Left lung (tissue), 14 donors: ENCODE measurements at places on chromosomes 4 and X.

GRCh38 chrX:31228909-31229308 is 157.1 kb upstream of the FTHL17 start:
- no peak overlapping the region for H3K27ac ChIP-seq
- no peaks in the 10 kb centered on the region for H3K27me3 ChIP-seq
- no peak for DNase-seq
- no peak overlapping the region for H3K4me3 ChIP-seq
- H3K4me1 ChIP-seq: no peaks in the 10 kb centered on the region

DNA sequence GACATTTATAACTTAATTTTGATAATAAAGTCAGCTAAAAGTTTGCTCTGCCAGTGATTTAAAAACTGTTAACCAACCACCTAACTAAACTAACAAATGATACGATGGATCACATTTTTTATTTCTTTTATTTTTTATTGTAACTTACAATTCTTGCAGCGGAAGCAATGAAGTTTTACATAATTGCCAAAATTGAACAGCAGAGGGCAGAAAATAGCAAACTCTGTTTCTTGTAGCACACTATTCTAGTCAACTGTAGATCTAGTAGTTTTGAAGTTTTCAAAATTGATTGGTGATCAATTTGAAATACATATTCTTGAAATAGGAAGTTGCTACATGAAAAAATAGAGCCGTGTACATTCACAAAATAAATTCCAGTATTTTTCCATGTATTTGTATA is 2.8 kb upstream of the GRIA2 start:
- H3K27ac ChIP-seq: no peak overlapping the region
- H3K4me3 ChIP-seq: no peak overlapping the region
- H3K27me3 ChIP-seq: peaks cover 31% of the 10 kb centered on the region
- no peaks in the 10 kb centered on the region for H3K36me3 ChIP-seq
- H3K4me1 ChIP-seq: no peaks in the 10 kb centered on the region
- no peak for DNase-seq

DNA sequence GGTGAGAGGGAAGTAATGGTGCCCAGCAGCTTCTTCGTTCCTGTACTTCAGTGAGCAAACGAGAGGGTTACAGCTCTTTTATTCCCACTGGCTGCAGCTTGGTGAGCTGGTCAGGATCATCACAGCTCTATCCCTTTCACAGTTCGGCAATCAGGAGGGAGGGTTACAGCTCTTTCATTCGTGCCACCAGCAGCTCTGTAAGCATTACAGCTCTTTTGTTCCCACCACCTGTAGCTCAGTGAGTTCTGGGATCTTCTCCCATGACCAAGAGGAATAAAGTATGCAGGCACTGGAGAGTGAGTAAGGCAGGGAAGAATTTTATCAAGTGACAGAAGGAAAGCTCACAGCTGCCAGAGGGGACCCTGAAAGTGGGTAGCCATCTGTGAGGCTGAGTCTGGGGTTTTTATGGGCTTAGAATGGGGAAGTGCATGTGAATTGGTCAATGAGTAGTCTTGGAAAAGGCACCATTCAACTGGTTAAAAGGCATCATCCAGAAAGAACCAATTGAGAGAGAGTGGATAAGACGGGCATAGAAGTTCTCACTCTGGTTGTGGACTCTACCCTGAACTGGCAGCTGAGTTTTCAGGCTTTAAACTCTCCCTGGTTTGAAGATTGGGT is 123.7 kb downstream of the COX18 start:
- no peak overlapping the region for H3K4me3 ChIP-seq
- H3K4me1 ChIP-seq: no peaks in the 10 kb centered on the region
- no peak for DNase-seq
- no peaks in the 10 kb centered on the region for H3K36me3 ChIP-seq

DNA sequence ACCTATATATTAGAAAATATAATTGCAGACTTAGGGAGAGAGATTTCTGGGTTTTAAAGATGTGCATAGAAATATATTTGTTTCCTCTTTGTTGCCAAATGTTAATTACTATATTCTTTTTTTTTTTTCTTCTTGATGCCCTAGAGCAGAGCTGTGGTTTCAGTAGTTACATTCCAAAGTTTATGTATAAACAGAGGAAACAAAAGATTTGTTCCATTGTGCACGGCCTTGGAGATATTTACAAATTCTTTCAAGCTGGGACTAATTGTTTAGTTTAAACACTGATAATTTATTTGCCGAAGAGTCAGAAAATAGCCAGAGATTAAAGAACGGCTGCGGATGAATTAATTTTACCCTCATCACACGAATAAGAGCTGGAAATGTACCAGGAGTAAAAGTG is 85.1 kb downstream of the USP46 start:
- H3K27me3 ChIP-seq: no peaks in the 10 kb centered on the region
- H3K4me3 ChIP-seq: no peak overlapping the region
- H3K36me3 ChIP-seq: no peaks in the 10 kb centered on the region
- no peak for DNase-seq
- peak overlapping the region; percentile 37 for H3K27ac ChIP-seq

GRCh38 chrX:113274791-113275190 is 434.2 kb upstream of the AMOT start:
- H3K4me1 ChIP-seq: no peaks in the 10 kb centered on the region
- no peak overlapping the region for H3K27ac ChIP-seq
- H3K27me3 ChIP-seq: peaks cover 4% of the 10 kb centered on the region
- no peaks in the 10 kb centered on the region for H3K36me3 ChIP-seq
- DNase-seq: no peak

DNA sequence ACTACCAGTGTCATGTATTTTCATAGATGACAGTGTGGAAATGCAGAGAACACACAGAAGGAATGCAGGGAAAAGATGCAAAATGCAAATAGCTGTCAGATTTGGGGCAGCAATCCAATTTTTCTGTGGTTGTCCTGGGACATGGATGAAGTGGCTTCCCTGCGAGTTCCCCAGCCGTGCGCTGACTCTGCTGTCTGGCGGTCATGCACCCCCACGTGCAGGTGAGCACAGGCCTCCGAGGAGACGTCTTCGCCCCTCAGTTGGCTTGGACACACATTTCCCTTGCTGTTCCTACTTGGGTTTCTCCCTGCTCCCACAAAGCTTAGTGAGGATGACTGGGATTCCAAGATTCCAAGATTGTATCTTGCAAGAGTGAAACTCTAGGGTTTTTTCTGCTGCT is 24.4 kb downstream of the BLOC1S4 start:
- H3K4me3 ChIP-seq: no peak overlapping the region
- H3K27ac ChIP-seq: no peak overlapping the region
- H3K36me3 ChIP-seq: no peaks in the 10 kb centered on the region
- no peaks in the 10 kb centered on the region for H3K4me1 ChIP-seq
- peak; percentile 43 for DNase-seq

- H3K4me1 ChIP-seq: peaks cover 58% of the 10 kb centered on the region
- H3K27ac ChIP-seq: no peak overlapping the region
- no peak for DNase-seq
- H3K4me3 ChIP-seq: no peak overlapping the region
- no peaks in the 10 kb centered on the region for H3K36me3 ChIP-seq
Observed at GRCh38 chrX:41119803-41120202, 34.6 kb downstream of the USP9X start.

- no peaks in the 10 kb centered on the region for H3K36me3 ChIP-seq
- no peak overlapping the region for H3K27ac ChIP-seq
- no peaks in the 10 kb centered on the region for H3K27me3 ChIP-seq
- H3K4me1 ChIP-seq: no peaks in the 10 kb centered on the region
Observed at GRCh38 chr4:107546638-107547037, 173.4 kb downstream of the PAPSS1 start.

DNA sequence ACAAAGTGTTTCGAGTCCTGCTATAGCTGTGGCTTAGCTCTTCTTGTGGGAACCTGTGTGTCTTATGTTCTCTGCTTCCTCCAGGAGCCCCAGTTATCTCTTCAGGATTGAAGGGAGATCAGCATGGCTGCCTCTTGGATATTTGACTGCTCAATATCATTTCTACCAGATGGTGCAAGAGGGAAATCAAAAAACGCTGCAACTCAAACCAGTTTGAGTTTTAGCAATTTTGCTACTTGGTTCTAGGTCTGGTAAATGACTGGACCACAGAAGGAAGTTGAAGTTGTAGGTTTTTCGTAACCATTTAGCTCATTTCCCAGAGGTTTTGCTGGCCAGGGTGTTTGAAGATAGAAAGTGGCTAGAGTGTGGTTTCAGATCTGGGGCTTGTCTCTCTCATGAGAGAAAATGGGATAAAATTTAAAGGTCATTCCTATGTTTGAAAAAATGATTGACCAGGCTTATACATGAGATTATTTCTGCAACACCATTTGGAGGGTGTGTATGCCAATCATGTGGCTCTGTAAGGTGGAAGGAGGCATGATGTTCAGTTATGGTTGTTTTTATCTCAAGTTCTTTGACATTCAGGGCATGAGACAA is 210.4 kb downstream of the SPRY1 start:
- H3K27me3 ChIP-seq: no peaks in the 10 kb centered on the region
- H3K27ac ChIP-seq: no peak overlapping the region
- H3K4me3 ChIP-seq: no peak overlapping the region
- no peaks in the 10 kb centered on the region for H3K36me3 ChIP-seq
- DNase-seq: no peak

DNA sequence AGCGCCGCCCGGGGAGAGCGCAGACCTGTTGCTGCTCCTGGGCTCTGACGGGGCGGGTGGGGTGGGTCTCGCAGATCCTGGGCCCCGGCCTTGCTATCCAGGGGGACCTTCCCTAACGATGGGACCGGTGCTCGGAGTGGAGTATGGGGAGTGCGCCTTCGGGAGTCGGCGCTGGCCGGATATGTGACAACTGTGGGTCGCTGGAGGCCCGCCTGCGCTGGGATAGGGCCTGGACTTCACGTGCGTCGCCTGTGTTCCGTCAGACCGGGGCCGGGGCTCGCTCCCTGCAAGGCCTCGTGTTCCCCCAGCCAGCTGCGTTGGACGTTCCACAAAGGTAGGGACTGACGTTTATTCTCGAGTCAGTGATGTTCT is 1.3 kb downstream of the TBL1X start:
- peak overlapping the region; percentile 65 for H3K27ac ChIP-seq
- peak; percentile 82 for DNase-seq
- no peaks in the 10 kb centered on the region for H3K36me3 ChIP-seq
- H3K27me3 ChIP-seq: peaks cover 19% of the 10 kb centered on the region

DNA sequence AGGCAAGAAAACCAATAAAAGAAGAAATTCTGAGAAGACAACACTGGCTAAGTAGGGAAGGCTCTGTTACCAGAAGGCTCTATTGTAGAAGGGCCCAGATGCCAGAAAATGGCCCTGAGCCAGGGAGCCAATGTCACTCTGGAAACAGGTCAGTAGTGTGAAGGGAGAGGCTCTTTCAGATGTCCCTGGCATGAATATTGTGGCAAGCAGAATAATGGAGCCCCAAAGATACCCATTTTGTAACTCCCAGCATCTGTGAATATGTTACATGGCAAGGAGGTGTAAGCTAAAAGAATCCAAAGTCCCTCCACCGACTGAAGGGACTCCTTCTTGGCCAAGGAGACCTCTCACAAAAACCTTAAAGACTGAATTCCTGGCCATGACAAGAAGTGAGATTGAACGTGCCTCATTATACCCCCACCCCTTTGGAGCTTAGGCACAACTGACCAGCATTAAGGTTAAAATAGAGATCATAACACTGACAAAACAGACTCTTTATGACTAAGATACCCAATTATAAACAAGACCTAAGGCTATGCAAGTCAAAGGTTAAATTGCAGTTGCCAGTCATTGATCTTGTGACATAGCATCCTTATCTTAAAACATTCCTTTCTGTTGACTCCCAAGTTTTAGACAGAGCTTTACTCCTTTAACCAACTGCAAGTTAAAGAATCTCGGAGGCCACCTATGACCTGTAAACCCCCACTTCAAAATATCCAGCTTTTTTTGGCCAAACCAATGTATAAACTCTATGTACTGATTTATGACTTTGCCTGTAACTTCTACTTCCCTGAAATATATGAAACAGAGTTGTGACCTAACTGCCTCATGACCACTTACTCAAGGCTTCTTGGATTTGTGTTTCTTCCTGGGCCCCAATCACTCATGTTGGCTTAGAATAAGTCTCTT is 42.2 kb upstream of the SMIM10 start:
- H3K36me3 ChIP-seq: no peaks in the 10 kb centered on the region
- no peak overlapping the region for H3K27ac ChIP-seq
- H3K4me3 ChIP-seq: no peak overlapping the region
- DNase-seq: no peak
- no peaks in the 10 kb centered on the region for H3K4me1 ChIP-seq

GRCh38 chrX:133654811-133655210 is 239.5 kb upstream of the GPC4 start:
- no peak for DNase-seq
- H3K27ac ChIP-seq: peak overlapping the region; percentile 16
- no peak overlapping the region for H3K4me3 ChIP-seq
- H3K27me3 ChIP-seq: peaks cover 6% of the 10 kb centered on the region
- H3K36me3 ChIP-seq: no peaks in the 10 kb centered on the region

DNA sequence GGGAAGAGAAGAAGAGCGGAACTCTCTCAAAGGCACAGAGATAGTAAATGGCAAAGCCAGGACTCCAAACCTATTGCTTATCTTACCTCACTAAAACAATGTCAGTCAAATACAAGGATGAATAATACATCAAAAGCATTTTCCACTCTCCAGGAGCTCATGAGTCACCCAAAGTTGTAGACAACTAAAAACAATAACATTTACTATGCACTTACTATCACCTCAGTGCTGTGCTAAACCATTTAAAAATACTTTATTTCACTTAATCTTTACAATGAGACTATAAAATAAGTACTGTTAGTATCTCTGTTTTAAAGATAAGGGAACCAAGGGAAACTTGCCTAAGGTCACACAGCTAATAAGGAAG is 163.2 kb upstream of the SPANXC start:
- no peaks in the 10 kb centered on the region for H3K27me3 ChIP-seq
- no peak overlapping the region for H3K27ac ChIP-seq
- no peaks in the 10 kb centered on the region for H3K36me3 ChIP-seq
- no peaks in the 10 kb centered on the region for H3K4me1 ChIP-seq
- no peak overlapping the region for H3K4me3 ChIP-seq

DNA sequence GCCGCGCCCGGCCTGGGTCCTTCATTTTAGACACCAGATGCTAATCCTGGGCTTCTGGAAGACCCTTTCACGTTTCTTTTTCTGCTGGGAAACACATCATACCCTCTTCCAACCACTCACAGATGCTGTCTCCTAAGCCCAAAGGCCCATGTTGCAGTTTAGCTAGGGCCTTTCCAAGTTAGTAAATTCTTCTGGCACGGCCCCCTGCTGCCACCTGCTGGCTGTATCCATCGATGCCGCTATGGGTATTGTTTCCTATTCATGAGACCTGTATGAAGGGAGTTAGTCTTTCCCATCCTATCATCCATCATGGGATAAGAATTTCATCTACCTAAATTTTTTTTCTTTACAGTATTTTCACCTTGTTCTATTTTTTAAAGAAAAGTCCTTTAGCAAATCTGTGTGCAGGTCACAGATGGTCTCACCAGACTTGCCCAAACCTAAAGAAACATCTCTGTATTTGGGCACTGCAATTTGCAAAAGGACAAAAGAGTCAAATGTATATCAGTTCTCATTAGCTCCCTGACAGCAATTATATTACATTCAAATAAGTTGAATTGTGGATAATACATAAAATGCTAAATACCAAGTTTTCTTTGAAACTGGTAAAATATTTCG is 37.8 kb upstream of the SLC9A7 start:
- no peak overlapping the region for H3K4me3 ChIP-seq
- H3K36me3 ChIP-seq: no peaks in the 10 kb centered on the region
- H3K27ac ChIP-seq: no peak overlapping the region
- DNase-seq: peak; percentile 87
- H3K27me3 ChIP-seq: no peaks in the 10 kb centered on the region
- no peaks in the 10 kb centered on the region for H3K4me1 ChIP-seq

- H3K4me1 ChIP-seq: peaks cover 12% of the 10 kb centered on the region
- DNase-seq: no peak
- no peaks in the 10 kb centered on the region for H3K27me3 ChIP-seq
- peaks cover 31% of the 10 kb centered on the region for H3K36me3 ChIP-seq
Observed at GRCh38 chr4:87050596-87050995, 115.8 kb downstream of the AFF1 start.
